ENCODE measurements at places on chromosomes 7 and 10.

GRCh38 chr10:104316321-104317099, 21.8 kb downstream of the ITPRIP start:
- DNase-seq, result no peak

DNA sequence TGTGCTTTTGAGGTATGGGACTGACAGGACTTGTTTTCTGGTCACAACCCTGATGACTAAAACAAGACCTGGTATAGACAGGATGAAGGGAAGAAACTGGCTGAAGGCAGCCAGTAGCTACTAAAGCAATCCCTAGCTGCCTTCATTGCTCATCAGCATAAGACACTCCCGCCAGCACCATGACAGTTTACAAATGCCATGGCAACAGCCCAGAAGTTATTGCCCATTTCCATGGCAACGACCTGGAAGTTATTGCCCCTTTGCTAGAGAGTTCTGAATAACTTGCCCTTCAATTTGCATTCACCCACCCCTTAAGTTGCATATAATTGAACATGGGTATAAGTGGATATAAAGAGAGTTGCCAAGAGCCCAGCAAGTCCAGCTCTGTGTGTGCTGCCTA, 169.6 kb upstream of the FAM171A1 start:
- DNase-seq, result no peak

GRCh38 chr7:100366411-100367250, 6.7 kb upstream of the PILRA start:
- no peak for DNase-seq

- DNase-seq, result no peak
Measured at GRCh38 chr7:104938741-104939390, 75.1 kb upstream of the KMT2E start.

- DNase-seq, result no peak
Measured at GRCh38 chr10:3898821-3899220, 113.8 kb upstream of the KLF6 start.

DNA sequence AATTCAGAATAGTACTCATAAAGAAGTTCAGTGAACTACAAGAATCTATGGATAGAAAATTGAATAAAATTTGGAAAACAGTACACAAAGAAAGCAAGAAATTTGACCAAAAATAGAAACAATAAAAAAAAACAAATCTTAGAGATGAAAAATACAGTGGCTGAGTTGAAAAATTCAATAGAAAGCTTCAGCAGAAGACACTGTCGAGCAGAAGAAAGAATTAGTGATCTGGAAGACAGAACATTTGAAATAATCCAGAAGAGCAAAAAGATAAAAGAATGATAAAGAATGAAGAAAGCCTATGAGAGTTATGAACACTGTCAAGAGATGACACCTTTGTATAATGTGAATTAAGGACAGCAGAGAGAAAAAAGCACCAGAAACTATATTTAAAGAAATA, 480.6 kb downstream of the SDK1 start:
- DNase-seq, result no peak

- DNase-seq, result no peak
Measured at GRCh38 chr7:151792086-151792485, 84.8 kb downstream of the PRKAG2 start.

- DNase-seq, result no peak
Measured at GRCh38 chr10:119441921-119442757, 100.4 kb downstream of the RGS10 start.

- DNase-seq, result no peak
Measured at GRCh38 chr7:42159130-42159529, 77.9 kb downstream of the GLI3 start.

DNA sequence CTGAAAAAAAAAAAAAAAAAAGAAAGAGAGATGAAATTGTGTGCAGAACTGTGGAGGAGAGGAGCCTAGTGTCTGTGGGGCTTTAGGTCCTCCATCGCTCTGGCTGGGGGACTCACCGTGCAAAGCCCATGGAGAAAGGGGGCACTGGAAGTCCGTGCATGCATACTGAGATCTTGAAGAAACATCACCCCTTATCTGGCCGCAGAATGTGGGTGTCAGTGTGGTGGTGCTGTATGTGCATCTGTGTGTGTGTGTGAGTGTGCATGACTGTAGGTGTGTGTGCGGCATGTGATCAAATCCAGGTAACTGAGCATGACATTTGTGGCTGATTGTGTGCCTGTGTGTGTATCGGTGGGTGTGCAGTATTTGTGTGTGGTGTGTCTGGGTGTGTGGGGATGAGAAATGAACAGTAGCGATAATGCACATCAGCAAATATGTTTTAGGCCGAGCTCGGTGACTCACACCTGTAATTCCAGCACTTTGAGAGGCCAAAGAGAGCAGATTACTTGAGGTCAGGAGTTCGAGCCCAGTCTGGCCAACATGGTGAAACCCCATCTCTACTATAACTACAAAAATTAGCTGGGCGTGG, 8.8 kb upstream of the CLDN3 start:
- DNase-seq, result no peak

DNA sequence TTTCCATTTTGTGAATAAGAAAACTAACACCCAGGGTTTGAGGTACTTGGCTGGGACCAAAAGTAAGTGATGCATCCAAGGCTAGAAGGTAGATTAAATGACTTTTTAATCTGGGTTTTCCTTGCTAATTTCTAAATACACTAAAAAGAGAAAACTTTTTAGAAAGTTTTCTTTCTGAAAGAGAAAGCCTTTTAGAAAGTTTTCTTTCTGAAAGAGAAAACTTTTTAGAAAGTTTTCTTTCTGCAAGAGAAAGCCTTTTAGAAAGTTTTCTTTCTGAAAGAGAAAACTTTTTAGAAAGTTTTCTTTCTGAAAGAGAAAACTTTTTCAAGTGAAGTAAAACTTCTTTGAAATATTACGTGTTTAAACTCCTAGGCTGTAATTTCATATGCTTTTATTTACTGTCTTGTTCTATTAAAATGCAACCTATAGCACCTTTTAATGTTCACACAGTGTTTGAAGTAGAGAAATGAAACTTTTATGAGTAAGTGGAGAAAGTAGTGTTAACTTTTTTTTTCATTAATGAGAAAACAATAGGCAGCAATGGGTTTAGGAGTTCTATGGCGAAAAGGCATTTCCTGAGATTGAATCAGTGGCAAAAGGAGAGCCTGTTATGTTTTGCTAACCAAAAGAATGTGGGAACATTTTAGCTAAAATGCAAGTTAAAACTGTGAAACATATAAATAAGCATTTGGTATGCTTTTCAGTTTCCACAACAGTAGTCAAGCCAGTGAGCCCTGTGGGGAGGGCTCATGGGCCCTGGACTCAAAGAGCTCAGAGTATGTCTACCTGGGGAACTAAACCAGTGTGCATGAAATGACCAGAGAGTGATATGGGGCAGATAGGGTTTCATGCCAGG, 103.7 kb downstream of the RBM20 start:
- no peak for DNase-seq

GRCh38 chr10:13831711-13832141, 245.0 kb downstream of the PRPF18 start:
- DNase-seq, result no peak

DNA sequence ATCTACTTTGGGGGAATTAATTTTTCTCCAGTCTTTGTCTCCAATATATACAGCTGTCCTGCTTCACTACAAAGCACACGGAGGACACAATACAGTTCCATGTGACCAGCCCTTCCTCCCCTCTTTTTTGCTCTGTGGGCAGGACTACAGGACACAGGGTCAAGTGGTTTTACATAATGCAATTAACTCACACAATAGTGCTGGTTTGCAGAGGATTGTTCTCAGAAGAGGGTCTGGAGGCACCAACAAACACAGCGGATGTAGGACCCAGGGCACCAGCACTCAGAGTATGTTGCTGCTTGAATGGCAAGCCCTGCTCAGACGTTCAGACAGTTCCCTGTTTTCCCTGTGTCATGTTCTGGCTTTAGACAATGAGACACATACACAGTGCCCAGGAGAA, 52.0 kb upstream of the NPTX2 start:
- DNase-seq, result no peak

GRCh38 chr7:111560773-111561653, 1.3 kb downstream of the IMMP2L start:
- DNase-seq, result no peak

GRCh38 chr10:47376522-47377220, 7.4 kb downstream of the ZNF488 start:
- DNase-seq, result no peak

DNA sequence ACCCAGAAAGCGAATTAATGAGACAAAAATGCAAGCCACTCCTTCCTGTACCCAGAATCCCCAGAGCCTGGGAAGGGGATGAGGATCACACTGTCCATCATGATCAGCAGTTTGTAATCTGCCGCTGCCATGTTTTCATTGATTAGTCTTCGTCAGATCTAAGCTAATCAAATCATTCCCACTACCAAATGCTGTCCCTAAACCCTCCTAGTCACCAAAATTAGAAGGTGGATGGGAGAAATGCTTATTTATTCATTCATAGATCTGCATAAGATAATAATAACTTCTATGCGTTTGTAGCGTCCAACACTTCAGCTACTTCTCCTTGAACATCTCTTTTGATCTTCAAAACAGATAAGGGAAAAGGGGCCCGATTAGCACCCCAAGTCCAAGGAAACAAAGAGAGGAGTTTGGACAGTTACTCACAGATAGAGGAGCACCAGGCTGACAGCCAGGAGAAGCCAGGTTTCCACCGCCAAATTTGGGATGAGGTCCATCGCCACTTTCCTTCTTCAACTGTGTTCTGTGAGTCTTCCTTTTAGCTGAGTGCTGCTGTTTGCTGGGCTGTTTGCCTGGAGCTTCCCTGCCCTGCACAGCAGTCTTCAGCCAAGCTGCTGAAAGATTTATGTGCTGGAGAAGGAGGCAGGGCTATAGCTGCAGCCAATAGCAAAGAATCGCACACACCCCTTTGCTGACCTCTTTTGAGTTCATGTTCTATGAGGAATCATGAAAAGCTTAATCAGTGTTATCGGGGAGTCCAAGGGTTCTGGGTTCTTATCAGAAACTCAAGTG, at the start of gene CYP3A5:
CYP3A5 (minus strand) TSS at position 597 of the 792 bp plus-strand sequence; CDS start at position 497, 100 bp downstream.
- no peak for DNase-seq

DNA sequence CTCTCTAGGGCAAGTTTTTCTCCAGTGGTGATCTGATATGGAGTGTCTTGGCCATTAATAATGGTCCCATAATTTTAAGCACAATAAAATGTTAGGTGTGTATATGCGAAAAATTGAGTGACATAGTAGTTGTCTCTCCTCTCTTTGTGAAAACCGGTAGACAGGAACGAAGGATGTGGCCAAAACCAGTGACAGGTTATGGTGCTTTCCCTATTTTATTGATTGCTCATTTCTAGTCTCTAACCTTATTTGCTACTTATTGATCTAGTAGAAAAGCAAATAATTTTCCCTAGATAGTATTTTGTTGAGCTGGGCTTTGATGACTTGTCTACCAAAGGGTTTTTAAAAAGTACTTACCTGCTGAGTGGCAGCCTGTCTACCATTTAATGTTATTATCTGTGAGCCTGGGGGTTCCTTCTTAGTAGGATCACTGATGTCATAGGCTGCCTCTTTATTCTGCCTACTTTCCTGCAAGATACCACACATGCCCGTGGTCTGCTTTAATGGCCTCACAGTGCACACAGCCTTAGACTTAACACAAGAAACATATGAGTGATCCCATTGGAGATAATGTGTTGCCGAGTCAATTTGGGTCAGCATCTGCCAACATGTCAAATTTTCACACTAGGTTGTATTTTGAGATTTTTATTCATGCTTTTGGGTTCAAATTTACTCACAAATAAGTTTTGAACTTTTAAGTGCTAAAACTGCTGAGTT, 100.0 kb downstream of the AUTS2 start:
- no peak for DNase-seq

- DNase-seq, result no peak
Measured at GRCh38 chr7:1295776-1296355, 63.2 kb downstream of the UNCX start.

GRCh38 chr7:139004321-139005090, 23.3 kb upstream of the KIAA1549 start:
- no peak for DNase-seq

Measured in stimulated activated CD8-positive, alpha-beta memory T cell treated with anti-CD3 and anti-CD28 coated beads, Interleukin-4, amount 100 ng/mL, for 1 hour (primary cell).